Neural progenitor cell (in vitro differentiated cells): ENCODE measurements at places on chromosomes 7 and 10.

DNA sequence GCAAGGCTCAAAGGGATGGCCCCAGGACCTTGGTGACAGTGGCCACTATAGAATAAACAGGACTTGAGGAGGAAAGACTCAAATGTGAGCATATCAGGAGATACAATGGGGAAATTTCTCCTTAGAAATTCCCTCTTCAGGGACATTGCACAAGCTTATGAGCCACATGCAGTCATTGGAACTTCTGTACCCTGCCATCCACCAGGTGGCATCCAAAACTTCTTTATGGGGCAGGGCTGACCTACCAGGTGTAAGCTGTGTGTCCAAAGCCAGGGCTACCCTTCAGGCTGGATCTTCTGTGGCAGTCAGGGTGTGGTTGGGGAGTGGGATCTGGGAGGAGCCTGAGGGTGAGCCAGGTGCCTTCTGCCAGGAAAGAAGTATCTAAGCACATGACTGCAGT lies 36.6 kb upstream of the LRRC18 start:
- DNase-seq: peak; percentile 27

DNA sequence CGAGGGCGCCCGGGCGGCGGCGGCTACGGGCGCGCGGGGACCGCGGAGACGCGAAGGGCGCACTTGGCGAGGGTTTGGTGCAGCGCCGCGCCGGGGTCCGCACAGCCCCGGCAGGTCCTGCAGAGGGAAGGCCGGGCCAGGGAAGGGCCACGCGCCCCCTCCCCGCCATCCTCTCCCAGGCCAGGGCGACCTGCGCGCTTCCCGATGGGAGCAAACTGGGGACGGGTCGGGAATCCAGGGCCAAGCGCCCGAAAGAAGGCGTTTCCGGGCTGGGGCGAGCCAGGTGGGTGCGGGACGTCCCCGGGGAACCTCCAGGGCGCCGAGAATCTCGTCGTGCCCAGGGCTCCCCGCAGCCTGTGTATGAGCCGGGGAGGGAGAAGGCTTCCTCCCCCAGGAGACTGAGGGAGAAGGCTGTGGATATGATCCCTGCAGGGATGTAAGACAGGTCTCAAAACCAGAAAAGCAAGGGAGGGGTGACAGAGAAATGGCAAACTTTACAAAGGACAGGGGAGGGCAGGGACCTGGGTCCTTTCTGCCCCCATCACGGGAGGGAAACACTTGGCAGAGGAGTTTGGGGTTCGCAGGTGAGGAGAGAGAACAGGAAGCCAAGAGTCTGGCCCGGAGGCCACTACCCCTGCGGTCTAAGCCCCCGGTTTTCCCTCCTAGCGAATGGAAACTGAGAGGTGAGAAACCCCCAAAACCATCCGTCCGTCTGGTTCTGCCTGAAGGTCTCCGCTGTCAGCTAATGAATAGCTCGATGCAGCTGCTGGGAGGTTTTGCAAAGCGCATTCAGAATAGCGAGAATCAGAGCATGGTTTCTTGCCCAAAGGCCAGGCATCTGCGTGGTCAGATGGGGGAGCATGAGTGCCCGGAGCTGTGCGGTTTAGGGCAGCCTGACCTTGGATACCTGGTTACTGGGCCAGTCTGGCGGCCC lies 674 bp downstream of the AMZ1 start:
- DNase-seq: peak; percentile 51

DNA sequence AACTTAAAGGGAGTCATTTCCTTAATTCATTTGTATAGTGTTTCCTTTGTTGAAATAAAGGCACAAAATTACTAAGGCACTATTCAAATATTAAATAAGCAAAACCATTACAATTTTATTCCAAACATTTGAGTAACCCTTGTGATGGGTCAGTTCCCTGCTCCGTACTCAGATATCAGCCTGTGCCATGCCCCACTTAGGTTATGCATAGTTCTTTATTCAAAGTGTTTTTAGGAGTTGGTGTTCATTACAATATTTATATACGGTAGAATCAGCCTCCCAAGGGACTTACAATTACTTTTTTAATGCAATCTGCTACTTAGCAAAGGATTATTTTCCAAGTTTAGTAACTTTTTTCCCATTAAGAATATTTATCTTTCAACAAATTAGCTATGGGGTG lies 119.3 kb upstream of the SEMA3D start:
- DNase-seq: no peak

DNA sequence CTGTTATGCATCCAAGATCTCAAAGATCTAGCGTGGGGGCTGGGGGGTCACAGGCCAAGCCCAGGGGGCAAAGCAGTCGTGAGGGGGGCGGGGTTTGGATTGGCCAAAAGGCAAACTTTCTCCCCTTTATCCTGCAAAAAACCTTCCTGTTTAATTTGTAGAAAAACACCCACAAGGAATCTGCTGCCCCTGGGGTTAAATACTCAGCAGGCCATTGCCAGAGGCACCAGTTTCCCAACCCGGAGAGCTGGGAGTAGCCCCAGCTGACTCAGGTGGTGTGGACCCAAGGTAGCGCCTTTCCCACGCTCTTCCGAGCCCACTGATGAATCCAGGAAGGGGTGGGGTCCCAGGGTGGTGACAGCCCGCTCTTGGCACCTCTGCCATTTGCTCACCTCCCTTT lies 21.4 kb downstream of the KCP start:
- DNase-seq: no peak

DNA sequence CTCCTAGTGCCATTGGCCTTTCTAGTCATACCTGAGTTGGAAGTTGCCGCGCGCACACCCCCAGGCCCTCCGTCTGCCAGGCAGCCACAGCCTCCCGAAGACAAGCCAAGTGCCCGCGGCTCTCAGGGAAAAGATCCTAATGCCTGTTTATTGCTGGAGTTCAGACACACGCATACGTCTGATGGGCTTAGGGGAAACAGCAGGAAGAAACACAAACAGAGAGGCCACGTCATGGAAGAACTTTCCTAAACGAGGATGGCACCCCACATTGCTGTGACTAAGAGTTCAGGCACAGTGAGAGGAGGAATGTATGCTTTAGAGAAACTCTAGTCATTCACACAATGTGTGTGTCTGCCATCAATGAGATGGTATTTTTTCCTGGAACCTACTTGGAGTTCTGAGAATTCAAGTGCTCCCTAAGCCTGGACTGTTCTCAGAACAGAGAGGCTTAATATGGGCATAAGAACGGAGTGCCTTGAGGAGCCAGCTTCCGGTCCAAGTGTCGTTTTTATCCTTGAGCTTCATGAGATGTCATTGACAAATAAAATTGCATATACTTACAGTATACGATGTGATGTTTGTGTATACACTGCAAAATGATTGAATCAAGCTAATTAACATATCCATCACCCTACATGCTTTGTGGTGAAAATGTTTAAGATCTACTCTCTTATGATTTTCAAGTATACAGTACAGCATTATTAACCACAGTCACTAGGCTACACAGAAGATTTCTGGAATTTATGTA lies 11.6 kb upstream of the RBP3 start:
- DNase-seq: no peak

DNA sequence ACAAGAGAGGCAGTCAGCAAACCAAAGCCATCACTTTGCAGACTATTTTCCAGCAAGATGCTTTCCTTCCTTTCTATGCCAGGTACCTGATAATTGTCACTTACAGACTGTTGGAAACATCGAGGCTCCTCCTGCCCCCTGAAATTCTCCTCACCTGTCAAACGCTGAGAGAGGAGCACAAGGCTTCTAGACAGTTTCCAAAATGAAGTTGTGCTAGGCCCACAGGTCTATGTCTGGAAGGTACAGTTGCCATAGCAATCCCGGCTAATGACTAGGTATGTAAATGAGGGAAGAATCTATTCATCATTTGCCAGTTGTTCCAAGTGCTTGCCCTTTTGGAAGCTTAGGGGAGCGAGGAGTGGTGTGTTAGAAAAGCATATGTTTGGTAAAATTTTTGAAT lies 334.4 kb downstream of the CALN1 start:
- no peak for DNase-seq

- DNase-seq: no peak
Measured at GRCh38 chr10:119734396-119735332, 8.8 kb downstream of the INPP5F start.

- DNase-seq: no peak
Measured at GRCh38 chr10:122344741-122345258, 29.7 kb upstream of the PLEKHA1 start.

GRCh38 chr10:133375357-133376115 lies 2.4 kb upstream of the ECHS1 start:
- no peak for DNase-seq

DNA sequence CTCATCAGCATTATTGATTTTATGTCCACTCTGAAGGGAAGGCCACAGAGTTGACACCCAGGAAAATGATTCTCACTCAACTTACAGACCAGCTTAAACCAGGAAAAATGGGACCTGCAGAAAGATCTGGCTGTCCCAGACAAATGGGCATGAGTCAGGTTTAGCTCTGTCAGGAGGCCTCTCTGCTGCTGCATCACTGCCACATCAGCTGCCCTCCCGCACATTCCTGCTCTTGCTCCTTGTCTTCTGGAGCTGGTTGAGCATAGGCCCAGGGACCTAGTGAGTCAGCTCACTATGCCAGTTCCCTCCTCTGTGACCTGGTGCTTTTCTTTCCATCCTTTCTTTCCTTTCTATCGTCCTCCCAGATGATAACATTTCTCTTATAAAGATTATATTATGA lies 18.8 kb upstream of the SMNDC1 start:
- no peak for DNase-seq

DNA sequence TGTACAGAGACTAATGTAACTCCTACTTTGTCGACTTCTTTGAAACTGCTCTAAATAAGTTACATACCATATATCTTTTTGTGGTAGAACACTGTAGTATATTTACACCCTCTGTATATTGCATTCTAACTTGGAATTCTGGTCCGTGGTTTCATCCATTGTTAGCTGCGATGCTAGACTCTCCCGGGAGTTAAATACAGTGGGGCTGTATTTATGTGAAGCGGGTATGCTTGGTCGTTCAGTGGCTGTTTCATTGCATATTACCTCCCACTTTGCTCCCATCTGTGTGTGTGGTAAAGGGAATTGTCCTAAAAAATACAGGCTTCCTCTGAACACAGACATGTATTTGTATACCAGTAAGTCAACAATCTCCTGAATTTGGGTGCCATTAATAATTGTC lies 231.1 kb downstream of the SLC25A13 start:
- no peak for DNase-seq

- DNase-seq: no peak
Measured at GRCh38 chr10:10589540-10590303, 427.9 kb upstream of the CELF2 start.

DNA sequence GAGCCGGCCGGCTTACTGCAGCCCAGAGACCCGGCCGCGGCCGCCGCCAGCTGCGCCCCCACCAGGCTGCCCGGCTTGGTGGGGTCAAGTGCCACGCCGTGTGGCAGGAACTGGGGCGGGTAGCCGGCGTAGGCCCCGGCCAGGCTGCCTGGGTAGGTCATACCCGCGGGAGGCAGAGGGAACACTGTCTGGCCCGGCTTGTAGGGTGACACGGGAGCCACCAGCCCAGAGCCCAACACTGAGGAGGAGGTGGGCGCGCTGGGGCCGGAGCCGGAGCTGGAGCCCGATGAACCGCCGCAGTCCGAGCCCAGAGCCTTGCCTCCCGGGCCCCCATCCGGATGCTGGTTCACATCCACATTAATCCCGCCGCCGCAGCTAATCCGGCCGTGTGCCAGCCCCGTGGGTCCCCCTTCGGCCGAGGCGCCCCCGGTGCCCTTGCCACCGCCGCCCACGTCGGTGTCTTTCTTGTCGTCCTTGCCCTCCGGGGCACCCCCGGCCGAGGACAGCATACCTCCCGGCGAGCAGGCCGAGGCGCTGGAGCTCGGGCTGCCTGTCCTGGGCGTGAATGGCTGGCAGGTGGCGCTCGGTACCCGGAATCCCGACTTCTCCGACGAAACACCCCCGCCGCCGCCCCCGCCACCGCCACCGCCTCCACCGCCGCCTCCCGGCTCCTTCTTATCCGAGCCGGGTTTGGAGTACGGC lies 2.0 kb downstream of the ZNF503 start:
- DNase-seq: peak; percentile 87

- DNase-seq: no peak
Measured at GRCh38 chr7:142460402-142461117, 202.7 kb upstream of the PRSS58 start.

DNA sequence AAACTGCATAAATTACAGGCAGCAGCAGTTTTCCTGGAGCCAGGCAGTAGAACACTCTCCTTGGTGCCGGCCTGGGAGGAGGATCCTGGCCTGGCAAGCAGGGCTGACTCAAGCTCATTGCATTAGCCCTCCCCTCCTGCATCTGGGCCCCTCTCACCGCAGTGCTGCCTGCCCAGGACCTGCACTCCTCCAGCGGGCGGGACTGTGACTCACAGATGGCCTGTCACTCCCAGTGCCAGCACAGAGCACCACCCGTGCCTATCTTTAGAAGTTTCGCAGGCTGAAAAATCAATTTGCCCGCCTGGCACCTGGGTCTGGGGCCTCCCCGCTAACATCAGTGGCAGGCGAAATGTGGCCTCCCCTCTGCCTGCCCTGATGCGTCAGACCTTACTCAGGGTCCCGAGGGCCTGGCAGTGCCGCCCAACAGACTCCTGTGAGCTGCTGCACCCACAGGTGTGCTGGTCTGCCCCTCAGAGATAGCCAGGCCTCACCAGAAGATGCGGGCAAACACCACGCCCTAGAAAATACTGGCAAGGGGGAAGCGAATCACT lies 123.8 kb downstream of the KCNMA1 start:
- DNase-seq: peak; percentile 35

GRCh38 chr7:154953006-154953684 lies 49.8 kb downstream of the PAXIP1 start:
- DNase-seq: peak; percentile 82
